ENCODE measurements at places on chromosomes 1 and 21. TPM values are rescaled to one million over a fixed set of nuclear protein-coding genes. Genes with fewer than 3 reads are reported as not detected.

SPOCD1 gene
- 0.47 TPM for total RNA-seq

DNA sequence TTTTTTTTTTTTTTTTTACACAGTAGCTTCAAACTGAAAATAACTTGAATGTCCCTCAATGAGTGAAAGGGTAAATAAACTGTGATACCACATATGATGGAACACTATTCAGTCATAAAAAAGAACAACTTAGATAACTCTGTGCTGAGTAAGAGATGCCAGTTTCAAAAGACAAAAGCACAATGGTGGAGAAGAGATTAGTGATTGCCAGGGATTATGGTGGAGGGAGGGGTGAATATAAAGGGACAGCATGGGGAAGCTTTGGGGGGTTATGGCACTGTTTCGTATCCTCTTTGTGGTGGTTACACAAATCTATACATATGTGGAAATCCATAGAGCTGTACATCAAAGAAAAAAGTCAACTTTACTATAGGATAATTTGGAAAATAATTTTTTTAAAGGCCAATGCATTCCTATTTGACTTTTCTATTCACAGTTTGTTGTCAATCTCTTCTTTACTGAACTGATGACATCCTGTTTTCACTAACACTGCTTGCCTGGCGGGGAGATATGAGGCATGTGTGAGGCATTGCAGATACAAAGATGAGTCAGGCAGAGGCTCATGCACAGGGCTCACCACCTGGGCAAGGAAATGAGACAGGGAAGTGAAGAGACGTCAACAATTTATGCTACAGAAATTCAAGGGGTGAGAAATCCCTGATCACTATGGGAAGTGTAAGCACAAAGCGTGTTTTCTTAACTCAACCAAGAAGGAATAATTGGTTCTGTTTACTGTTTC is 302.7 kb downstream of the DUSP10 start:
- H3K27ac ChIP-seq: peak overlapping the region; percentile 91
- no peaks in the 10 kb centered on the region for H3K36me3 ChIP-seq
- no peaks in the 10 kb centered on the region for H3K27me3 ChIP-seq
- DNase-seq: peak; percentile 98
- peak overlapping the region; percentile 0 for H3K4me3 ChIP-seq
- peaks cover 42% of the 10 kb centered on the region for H3K4me1 ChIP-seq

SERPINC1 gene
- not detected for total RNA-seq

DNA sequence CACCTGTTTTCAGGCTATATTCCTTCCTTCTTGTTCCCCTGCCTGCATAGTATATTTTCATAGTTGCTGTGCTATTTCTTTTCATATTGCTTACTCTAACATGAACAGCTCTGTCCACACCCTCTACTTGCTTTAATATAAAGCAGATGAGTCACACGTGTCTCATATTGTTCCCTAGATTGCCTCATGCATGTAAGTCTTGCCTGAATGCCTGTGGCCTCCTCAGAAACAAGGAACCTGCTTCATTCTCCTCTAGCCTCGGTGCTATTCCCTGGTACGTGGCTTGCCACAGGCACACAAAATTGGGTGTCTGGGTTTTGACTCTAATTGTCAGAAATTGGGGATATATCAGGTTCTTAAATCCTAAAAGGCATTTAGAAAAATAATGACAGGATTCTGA is 16.5 kb upstream of the PKP1 start:
- DNase-seq: peak; percentile 97
- H3K27me3 ChIP-seq: no peaks in the 10 kb centered on the region
- H3K36me3 ChIP-seq: no peaks in the 10 kb centered on the region
- peaks cover 48% of the 10 kb centered on the region for H3K4me1 ChIP-seq
- peak overlapping the region; percentile 89 for H3K27ac ChIP-seq
- peak overlapping the region; percentile 54 for H3K4me3 ChIP-seq

DNA sequence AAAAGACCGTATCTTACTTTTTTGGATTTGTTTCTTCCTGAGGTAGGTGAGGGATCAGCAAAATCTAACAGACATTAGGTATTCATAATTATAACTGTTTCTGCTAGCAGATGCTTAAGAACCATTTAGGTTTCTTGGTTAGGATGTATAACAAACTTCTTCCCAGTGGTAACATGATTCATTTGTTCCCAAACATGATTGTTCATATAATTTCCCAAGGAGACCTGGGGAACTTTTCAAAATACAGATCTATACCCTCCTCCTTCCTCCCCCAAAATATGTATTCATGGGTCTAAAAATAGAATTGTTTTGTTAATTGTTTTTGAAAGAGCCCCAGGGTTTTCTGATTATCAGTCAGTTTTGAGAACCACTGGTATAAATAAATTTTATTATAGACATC is 228.2 kb downstream of the COP1 start:
- H3K27me3 ChIP-seq: no peaks in the 10 kb centered on the region
- DNase-seq: peak; percentile 34
- peaks cover 26% of the 10 kb centered on the region for H3K4me1 ChIP-seq

GRCh38 chr1:167862432-167863076 is 51.4 kb downstream of the ADCY10 start:
- DNase-seq: no peak
- no peaks in the 10 kb centered on the region for H3K4me1 ChIP-seq
- H3K4me3 ChIP-seq: no peak overlapping the region
- no peaks in the 10 kb centered on the region for H3K27me3 ChIP-seq
- H3K36me3 ChIP-seq: no peaks in the 10 kb centered on the region

DNA sequence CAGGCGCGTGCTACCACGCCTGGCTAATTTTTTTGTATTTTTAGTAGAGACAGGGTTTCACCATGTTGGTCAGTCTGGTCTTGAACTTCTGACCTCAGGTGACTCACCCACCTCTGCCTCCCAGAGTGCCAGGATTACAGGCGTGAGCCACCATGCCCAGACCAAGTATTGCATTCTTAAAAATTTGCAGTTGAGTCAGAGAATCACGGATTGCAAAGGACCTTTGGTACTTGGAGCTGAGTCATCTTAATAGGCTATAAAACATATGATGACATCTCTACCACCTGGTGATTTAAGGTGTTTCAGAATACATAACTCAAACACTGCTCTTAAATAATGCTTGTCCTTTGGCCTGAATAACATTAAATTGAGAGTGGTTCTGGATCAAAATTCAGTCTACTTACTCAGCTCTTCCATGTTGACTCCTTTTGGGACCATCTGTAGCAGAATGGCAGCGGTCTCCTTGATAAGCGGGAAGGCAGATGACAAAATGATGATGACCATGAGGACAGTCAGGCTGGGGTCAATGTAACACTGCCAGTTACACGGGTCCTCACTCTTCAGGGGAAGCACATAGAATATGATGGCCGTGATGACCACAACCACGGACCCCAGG is 10.4 kb downstream of the SLC30A10 start:
- H3K4me1 ChIP-seq: no peaks in the 10 kb centered on the region
- peak; percentile 94 for DNase-seq
- H3K36me3 ChIP-seq: no peaks in the 10 kb centered on the region
- H3K4me3 ChIP-seq: no peak overlapping the region
- H3K27ac ChIP-seq: no peak overlapping the region

GRCh38 chr1:81681114-81681513 is 119.6 kb upstream of the ADGRL2 start:
- no peak overlapping the region for H3K4me3 ChIP-seq
- no peaks in the 10 kb centered on the region for H3K27me3 ChIP-seq
- peaks cover 16% of the 10 kb centered on the region for H3K4me1 ChIP-seq
- no peaks in the 10 kb centered on the region for H3K36me3 ChIP-seq
- peak overlapping the region; percentile 82 for H3K27ac ChIP-seq
- DNase-seq: no peak

C1orf50 gene
- total RNA-seq: 11.7 TPM

GRCh38 chr1:167273027-167273800 is 52.5 kb downstream of the POU2F1 start:
- peak; percentile 86 for DNase-seq
- H3K4me1 ChIP-seq: peaks cover 42% of the 10 kb centered on the region
- peak overlapping the region; percentile 23 for H3K27ac ChIP-seq

TRIM46 gene
- 0.21 TPM for total RNA-seq

DNA sequence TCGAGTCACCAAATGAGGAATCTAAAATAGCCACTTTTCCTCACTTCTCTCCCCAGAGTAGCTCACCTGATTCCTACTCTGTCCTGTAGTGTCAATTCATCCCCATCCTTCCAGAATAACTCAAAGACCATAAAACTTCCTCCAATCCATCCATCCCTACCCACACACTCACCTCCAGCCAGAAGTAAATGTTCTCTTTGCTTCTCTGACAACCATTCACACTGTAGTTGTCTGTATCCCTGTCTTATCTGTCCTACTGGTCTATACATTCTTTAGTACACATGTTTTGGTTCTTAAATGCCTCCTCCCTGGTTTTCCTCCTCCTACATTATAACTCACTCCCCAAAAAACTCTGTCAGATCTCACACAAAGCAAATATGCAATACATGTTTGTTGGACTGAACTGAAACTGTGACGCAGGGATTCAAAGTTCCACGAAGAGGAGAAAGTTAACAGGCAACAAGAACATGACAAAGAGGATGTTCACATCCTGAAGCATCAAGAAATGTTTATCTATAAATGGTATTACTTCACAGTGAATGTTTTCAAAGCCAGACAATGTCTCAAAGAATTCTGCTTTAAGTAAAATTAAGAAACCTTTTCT is 11.0 kb downstream of the TP53BP2 start:
- no peak overlapping the region for H3K27ac ChIP-seq
- peaks cover 24% of the 10 kb centered on the region for H3K4me1 ChIP-seq
- H3K36me3 ChIP-seq: no peaks in the 10 kb centered on the region
- no peaks in the 10 kb centered on the region for H3K27me3 ChIP-seq
- peak; percentile 50 for DNase-seq

DNA sequence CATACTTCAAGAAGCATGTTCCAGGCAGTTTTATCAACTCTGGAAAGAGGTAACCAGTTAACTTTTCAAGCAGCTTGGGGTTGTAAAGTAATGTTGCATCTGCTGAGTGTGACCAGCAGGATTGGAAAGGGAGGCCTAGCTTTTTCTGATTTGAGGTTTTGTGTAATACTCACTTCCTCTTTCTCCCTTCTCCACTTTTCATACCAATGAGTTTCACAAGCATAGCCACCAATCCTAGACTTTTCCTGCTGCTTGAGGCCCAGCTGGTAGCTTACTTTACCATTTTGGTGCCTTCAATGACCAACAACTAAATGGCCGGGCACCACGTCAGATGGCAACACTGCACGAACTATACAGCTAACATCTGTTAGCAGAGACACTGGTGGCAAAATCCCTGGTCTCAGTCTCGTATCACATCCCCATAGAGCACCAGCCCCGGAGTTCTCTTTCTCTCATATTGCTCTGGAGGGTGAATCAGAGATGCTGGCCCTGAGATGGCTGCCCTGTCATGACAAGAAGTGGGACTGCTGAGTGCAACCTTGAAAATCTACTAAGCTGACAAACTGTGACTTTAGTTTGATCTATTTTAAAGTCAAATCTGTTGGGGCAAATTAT is 14.8 kb upstream of the GPR88 start:
- no peaks in the 10 kb centered on the region for H3K27me3 ChIP-seq
- H3K27ac ChIP-seq: no peak overlapping the region
- no peak for DNase-seq

SLC45A1 gene
- 0.30 TPM for total RNA-seq

- no peak overlapping the region for H3K4me3 ChIP-seq
- DNase-seq: no peak
These were observed 3.6 kb upstream of the SCMH1 start for GRCh38 chr1:41245659-41246058.

DNA sequence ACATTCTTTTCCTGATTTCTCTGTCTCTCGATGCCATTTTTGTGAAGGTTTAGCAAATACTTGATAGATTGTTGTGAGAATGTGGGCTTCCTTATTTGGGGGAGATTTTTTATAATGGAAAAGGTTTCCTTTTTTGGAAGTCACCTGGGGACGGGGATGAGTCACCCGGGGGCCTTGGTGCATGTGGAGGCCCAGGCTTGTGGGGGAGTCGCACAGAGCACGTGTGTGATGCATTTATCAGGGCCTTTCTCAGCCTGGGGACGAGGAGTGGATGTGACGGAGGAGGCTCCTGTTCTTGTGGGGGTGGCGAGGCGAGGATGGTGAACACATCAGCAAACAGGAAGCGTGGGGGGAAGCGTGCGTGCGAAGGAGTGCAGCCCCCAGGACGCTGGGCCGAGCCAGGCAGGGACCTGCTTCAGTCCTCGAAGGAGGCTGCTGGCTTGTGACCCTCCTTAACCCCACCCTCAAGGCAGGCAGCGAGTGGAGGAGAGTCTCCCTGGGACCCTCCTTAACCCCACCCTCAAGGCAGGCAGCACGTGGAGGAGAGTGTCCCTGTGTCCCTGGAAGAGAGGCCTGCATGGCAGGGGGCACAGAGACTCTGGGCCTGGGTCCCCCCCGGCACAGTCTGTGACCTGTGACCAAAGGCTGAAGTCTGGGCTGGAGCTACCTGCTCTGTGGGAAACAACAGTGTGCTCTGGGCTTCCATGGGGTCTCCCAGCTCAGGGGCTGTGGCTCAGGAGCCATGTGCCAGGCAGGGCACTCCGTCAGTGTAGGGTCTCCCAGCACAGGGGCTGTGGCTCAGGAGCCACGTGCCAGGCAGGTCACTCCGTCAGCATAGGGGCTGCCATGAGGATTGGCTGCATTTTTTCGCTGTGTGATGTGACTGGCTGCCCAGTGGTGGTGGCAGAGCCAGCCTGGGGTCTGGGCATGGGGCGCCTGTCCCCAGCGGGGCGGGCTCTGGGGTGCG is 57.2 kb downstream of the AGPAT3 start:
- peaks cover 37% of the 10 kb centered on the region for H3K36me3 ChIP-seq
- H3K4me3 ChIP-seq: no peak overlapping the region

DNA sequence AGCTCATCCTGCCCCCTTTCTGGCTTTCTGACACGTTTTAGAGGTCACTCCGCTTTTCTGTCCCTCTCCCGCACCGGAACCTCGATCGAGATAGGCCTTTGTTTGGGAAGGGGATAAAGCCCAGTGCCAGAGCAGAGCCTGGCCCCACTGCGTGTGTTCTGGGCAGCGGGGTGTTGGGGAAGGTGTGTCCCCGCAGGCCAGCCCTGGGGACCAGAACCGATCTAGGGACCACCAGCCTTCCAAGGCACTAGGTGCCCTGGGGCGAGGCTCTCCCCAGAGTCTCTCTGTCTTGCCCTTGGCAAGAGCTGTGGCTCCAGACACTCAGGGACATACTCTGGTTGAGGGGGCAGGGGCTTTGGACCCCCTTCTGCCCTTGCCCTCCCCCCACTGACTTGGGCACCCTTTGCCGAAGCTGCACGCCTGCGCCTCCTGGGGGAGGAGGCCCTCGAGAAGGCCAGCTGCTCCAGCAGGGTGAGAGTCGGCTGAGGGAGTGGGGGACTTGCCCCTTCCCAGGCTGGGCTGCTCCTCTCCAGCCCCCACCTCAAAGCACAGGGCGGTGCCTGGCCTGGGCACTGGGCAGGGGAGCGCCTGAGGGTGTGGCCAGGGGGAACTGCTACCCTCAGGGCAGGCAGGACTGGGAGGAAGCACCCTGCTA is 16.4 kb downstream of the PRXL2B start:
- peaks cover 38% of the 10 kb centered on the region for H3K27me3 ChIP-seq
- H3K27ac ChIP-seq: no peak overlapping the region
- no peaks in the 10 kb centered on the region for H3K4me1 ChIP-seq
- no peak for DNase-seq
- no peak overlapping the region for H3K4me3 ChIP-seq

- H3K4me3 ChIP-seq: no peak overlapping the region
- no peak for DNase-seq
- H3K27me3 ChIP-seq: no peaks in the 10 kb centered on the region
- no peak overlapping the region for H3K27ac ChIP-seq
- peaks cover 23% of the 10 kb centered on the region for H3K4me1 ChIP-seq
These were observed 5.8 kb downstream of the COG2 start for GRCh38 chr1:230648114-230648513.

Measured in MCF 10A (cell line).